Tibial nerve (tissue), 4 donors: ENCODE measurements at places on chromosomes 3 and 15. TPM values are rescaled to one million over a fixed set of nuclear protein-coding genes. Genes with fewer than 3 reads are reported as not detected.

Gene TRIM42
- not detected for total RNA-seq

DNA sequence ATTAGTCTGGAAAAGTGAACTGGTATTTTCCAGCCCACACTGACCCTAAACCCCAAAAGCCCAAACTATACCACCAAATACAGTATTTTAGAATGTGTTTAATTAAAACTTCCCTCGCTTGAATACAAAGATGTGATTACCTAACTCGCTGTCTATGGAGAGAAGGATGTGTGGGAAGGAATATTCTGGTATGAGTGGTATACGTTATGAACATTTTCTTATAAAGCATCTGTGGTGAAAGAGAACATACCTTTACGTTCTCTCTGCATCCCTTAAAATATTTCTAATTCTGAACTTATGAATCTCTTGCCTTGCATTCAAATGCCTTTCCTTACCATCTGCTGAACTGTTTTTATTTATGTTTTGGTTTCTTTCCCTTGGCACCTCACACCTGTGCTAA is 201.4 kb downstream of the MBNL1 start:
- DNase-seq, result no peak

GRCh38 chr3:110550511-110550910 is 521.1 kb upstream of the NECTIN3 start:
- DNase-seq, result no peak

Gene AMOTL2
- total RNA-seq, result 216 TPM

Gene RNF7
- total RNA-seq, result 67.0 TPM

DNA sequence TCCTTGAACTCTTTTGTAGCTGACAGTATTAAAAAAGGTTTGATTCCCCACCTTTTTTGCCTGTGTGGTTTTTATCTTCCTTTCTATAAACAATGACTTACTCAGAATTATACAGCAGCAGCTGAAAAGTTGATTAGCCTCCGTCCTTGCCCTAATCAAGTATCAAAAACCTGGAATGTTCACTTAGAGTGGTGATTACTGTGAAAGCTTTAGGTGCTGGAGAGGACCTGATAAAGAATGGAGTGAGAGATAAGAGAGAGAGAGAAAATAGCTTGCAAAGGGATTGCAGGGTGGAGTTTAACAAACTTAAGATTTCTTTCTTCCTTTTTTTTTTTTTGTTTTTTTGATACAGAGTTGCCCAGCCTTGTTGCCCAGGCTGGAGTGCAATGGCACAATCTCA is 6.7 kb downstream of the CGNL1 start:
- DNase-seq, result no peak

Gene CCNL1
- 238 TPM for total RNA-seq

Gene UBR1
- total RNA-seq, result 42.0 TPM

Gene MED12L
- 1.9 TPM for total RNA-seq

Gene CLRN1
- not detected for total RNA-seq

- peak; percentile 36 for DNase-seq
Measured at GRCh38 chr15:25933456-25934158, 70.5 kb upstream of the ATP10A start.

Gene SAXO2
- total RNA-seq, result 1.5 TPM

- DNase-seq, result no peak
Measured at GRCh38 chr3:197577366-197578074, 21.8 kb upstream of the BDH1 start.

Gene SERPINI1
- 1.2 TPM for total RNA-seq

DNA sequence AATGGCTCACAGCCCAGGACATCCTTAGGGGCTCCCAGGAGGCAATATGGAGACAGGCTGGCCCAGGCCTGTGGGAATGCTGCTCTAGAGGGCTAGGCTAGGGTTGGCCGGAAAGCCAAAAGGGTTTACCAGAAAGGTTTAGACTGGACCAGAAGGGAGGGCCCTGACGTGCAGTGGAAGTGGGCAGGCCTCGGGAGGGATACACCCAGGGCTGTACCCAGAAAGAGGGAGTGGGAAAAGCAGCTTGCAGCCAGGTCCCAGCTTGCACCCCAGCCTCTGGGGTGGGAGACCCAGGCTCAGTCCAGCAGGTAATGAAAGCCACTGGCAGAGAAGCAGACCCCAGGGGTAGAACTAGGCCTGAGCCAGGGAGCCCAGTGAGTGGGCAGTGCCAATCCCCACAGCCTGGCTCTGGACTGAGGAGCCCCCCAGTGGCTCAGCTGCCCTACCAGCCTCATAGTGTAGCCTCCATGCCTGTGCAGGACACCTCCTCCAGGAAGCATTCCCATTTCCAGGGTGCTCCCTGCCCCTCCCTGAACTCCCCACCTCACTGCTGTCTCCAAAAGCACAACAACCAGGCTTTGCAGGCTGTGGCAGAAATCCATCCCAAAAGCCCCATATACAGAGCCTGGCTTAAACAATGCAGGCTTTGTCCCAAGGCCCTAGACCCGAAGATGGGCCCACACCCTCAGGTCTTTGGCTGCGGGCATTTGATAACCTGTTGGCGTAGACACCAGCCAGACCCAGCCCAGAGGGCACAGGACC is 3.5 kb downstream of the GORASP1 start:
- DNase-seq, result no peak
